ENCODE measurements at places on chromosomes 5 and 9.

GRCh38 chr5:35850967-35851680 lies 5.6 kb upstream of the IL7R start:
- no peak for DNase-seq

DNA sequence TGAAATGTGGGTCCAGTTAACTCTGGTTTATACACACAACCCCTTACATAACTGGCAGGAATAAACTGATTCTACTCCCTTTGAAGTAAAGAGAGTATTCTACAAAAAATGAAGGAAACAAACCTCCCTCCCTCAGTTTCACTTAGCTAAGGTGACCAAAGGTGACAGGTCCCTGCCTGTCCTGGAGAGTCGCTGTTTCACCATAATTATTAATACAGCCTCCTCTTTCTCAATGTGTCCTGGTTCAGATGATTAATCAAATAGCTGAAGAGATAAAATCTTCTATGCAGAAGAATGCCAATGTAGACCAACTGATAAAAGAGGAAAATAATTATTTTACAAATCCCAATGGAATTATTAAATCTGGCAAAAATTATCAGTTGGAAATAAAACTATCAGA lies 163.7 kb upstream of the GNA14 start:
- DNase-seq = no peak

GRCh38 chr5:4230471-4230785 lies 634.8 kb downstream of the IRX1 start:
- no peak for DNase-seq

DNA sequence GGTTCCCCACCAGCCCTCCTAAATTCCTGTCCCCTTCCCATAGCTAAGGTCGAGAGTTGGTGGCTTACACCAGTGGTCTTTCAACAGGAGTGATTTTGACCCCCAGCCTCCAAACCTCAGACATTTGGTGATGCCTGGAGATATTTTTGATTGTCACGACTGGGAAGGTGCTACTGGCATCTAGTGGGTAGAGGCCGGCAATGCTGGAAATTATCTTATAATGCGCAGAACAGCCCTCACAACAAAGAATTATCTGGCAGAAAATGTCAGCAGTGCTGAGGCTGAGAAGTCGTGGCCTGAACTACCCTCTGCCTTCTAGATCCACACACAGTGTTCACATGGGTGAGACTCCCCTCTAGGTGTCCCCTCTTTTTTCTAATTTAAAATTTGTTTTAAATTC lies 69.6 kb downstream of the IL31RA start:
- DNase-seq = no peak

DNA sequence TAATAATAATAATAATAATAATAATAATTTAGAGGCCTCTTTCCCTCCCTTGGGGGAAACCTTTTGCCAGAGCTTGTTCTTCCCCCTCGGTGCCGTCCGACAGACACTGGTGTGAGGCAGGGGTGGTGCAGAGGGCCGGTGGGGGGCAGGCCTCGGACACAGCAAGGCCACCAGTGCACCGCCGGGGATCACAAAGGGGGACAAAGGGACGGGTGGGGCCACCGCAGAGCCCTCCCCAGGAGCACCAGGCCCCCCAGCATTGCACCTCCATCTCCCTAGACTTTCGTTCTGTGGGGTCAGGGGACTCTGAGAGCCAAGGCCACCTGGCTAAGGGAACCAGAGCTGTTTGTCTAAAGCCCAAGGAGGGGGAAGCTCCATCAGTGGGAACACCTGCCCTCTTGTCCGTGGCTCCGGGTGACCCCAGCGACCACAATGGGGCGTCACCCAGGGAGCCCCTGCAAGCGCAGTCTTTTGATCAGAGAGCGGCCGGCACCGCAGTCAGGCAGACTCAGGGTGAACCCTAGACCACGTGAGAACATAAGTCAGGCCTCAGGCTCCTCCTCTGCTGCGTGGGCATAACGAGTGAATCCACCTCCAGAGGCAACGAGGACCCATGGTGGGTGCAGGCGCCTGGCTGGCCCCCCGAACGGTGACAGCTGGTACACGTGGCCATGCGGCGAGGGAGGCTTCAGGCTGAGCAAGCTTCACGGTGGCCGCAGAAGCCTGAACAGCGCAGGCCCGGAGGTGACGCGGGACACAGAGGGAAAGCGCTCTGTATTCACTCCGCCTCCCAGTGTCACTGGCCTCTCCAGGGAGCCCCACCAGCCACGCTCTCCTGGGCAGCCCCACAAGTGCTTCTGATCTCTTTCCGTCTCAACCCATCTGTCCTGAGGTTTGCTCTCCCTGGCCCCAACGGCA lies 12.0 kb upstream of the QSOX2 start:
- no peak for DNase-seq

DNA sequence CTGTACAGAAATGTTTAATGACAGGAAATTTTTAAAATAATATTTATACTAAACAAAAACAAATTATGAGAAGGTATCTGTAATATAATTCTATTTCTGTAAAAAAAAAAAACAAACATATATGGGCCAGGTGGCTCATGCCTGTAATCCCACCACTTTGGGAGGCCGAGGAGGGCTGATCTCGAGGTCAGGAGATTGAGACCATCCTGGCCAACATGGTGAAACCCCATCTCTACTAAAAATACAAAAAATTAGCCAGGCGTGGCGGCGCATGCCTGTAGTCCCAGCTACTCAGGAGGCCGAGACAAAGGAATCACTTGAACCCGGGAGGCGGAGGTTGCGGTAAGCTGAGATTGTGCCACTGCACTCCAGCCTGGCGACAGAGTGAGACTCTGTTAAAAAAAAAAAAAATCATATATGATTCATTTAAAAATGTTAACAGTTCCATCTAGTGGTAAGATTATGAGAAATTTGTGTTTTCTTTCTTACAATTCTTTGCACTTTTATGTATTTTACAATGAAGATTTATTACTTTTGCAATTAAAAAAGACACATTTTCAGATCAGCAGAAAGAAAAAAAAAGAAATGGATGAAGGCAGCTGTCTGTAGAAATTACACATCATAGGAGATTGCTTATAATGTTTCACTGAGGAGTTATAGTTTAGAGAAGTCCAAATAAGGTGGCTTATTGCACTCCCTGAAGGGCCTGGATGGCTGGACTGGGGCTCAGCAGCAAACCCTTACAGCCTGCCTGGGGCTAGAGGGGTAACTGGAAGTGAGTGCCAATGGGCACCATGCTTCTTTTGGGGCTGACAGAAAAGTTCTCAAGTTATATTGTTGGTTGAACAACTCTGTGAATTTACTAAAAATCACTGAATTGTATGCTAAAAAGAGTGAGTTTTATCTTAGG lies 20.3 kb downstream of the C9orf153 start:
- no peak for DNase-seq

DNA sequence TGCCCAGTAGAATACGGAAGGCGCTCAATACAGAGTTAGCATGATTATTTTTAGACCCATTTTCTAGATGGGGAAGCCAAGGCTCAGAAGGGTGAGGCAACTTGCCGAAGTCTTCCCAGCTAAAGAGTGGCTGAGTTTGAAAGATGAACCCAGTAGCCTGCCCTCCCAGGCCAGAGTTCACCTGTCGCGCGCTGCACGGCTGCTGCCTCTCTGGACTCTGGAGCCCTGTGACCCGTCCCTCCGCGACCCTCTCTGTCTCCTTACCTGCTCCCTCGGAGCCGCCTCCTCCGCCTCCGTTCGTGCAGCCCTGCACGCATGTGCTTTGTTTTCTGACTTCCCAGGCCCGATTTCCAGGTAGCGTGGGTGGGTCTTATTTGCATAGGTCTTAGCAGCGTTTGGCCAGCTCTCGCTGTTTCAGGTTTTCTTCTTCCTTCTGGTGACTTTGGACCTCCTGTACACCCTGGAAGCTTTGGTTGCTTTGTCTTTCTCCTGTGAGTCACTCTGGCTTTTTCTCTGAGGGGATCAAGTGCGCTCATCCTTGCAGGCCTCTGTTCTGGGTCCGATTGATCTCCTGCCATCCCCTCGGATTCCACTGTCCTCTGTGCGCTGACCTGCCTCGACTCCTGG lies at the start of gene RNF183:
TSS of gene RNF183 (minus strand) at position 585 of the 627 bp plus-strand sequence. CDS start 5,192 bp downstream, outside the sequence.
- DNase-seq = no peak

DNA sequence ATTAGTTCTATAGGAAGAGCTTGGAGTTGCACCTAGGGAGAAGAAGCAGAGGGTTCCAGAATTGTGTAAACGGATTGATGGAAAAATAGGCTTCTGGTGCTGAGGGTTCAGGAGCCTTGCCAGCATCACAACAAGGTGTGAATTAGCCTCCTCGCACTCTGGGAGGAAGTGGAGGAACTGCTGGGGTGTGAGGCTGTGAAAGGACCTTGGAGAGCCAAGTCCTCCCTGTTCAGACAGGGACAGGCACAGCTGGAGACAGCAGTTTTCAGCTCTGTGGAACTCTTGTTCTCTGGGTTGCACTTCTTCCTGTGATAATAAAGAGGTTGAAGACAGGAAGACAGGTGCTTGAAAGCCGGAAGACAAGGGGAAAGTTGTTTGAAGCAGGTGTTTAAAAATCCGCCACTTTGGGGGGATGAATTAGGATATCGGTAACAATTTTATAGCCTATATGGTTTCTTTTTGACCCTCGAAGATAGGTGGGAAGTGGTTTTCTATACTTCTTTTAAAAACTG lies 22.6 kb downstream of the DAPK1 start:
- no peak for DNase-seq

DNA sequence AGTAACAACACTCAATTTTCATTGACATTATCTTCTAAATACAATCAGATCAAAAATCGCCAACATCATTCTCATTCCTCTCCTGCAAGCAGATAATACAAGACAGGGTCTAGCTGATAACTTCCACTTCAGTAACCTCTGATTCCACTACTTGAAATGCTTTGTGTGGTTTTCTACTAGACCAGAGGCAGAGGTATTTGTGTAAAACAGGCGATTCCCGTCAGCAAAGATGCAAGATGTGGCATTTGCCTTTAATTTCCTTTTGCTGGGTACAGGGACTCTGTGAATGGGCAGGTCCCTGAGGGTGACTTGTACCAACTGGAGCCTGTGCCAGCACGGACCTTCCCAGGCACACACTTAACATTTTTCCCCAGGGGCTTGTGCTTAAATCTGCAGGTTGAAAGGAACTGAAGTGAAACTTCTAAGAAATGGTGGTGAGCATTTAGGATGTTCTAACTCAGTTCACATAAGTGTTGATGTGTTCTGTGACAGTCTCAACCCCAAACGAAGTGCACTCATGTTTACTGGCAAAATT lies 625.5 kb upstream of the WWC1 start:
- DNase-seq = no peak

DNA sequence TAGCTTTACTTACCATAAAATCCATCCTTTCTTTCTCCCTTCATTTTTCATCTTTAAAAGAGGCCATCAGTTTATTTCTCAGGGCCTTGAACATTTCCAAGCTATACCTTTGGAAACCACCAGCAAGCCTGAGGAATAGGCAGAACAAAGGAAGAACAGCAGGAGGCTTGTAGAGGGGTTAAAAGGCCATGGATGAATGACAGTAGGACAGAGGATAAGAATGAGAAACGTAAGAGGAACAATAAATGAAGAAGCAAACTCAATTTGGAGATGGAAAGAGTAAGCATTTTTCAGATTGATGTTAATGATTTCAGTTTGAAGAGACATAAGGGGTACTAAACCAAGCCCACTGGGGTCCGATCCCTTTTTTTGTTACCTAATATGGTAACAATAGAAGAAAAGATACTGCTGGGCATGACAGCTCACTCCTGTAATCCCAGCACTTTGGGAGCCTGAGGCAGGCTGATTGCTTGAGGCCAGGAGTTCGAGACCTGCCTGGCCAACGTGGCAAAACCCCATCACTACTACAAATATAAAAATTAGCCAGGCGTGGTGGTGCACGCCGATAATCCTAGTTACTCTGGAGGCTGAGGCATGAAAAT lies 106.6 kb upstream of the NMUR2 start:
- no peak for DNase-seq

DNA sequence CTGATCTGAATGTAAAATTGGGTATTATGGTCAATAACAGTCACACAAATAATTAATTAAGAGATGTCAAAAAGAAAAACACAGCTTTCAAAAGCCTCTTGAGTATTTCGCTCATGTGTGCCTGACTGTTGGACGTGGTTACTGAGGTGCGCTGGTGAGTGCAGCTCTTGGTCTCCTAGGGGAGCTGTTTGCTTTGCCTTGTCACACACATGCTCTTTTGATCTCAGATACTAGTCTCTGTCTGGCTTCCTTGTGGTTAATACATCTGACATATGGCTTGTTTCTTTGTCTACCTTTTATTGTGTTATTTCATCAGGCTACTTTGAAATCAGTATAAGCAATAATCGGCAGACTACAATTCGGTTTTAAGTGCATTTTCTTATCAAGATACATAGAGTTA lies 51.5 kb downstream of the PCSK1 start:
- DNase-seq = no peak

- DNase-seq = no peak
These were observed 293.1 kb upstream of the CDH6 start for GRCh38 chr5:30900367-30900766.

DNA sequence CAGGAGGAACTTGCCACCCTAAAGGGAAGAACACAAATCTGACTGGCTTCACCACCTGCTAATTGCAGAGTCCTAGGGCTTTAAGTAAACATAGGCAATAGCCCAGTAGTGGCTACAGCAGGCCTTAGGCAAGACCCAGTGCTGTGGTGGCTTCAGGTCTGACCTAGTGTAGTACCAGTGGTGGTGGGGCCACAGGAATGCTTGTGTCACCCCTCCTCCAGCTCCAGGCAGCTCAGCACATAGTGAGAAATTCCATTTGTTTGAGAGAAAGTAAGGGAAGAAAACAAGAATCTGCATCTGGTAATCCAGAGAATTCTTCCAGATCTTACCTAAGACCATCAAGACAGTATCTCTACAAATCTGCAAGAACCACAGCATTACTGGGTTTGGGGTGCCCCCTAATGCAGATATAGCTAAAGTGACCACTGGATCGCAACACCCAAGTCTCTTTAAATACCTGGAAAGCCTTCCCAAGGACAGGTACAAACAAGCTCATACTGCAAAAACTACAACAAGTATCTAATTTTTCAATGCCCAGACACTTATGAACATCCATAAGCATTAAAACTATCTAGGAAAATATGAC lies 102.6 kb upstream of the TRPM3 start:
- DNase-seq = no peak

- no peak for DNase-seq
These were observed 135.9 kb downstream of the GABBR2 start for GRCh38 chr9:98572796-98573195.

DNA sequence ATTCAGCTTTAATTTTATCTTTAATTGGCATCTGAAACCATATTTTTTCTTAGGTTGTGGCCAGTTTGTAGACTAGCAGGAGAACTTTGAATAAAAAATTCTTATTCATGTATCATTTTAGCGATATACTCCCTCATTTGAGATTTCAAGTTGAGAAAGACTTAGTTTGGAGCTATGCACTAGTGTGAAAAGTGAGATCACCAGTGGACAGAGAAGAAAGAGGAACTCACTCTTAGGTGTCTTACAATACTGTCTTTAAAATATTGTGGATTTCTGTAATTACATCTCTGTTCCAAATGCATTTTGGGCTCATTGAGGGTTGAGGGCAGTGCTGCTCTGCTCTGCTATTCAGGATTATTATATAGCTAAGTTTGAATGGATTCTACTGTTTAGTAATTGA lies 54.7 kb downstream of the NAA35 start:
- no peak for DNase-seq

GRCh38 chr5:159210210-159210661 lies 883 bp upstream of the RNF145 start:
- DNase-seq = no peak

GRCh38 chr5:167104351-167104750 lies 1187.1 kb upstream of the WWC1 start:
- no peak for DNase-seq
